Endothelial cell (in vitro differentiated cells): ENCODE measurements at places on chromosomes 13 and 19. TPM values are rescaled to one million over a fixed set of nuclear protein-coding genes. Genes with fewer than 3 reads are reported as not detected.
A peak's percentile ranks its signal among the peaks of the same experiment; 100 is the strongest.

SGCG gene
- total RNA-seq: 0.59 TPM

SEMA6B gene
- total RNA-seq: 43.7 TPM

C2CD4C gene
- total RNA-seq: 1.2 TPM

LTBP4 gene
- 175 TPM for total RNA-seq

ATP4B gene
- not detected for total RNA-seq

DLL3 gene
- 42.7 TPM for total RNA-seq

DNA sequence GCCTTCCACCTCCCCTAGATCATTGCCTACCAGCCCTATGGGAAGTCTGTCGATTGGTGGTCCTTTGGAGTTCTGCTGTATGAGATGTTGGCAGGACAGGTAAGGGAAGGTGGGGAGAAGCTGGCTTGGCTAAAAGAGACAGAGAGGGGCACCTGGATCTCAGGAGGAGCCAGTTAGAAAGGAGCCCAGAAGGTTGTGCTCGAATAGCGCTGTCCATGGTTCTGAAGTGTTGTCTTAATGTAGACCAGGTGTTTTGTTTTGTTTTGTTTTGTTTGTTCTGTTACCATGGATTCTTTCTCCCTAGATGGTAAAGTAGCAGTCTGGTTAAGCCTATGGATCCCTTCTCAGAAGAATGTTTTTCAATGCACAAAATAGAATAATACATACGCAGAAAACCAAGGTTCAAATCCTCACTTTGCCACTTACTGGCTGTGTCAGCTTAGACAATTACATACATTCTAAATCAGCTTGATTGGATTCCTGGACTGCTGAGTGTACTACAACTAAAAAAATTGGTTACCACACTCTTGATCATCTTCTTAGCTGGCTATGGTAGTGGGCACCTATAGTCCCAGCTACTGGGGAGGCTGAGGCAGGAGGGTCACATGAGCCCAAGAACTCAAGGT is 5.9 kb upstream of the CACNG7 start:
- peaks cover 24% of the 10 kb centered on the region for H3K27me3 ChIP-seq
- DNase-seq: no peak
- H3K27ac ChIP-seq: peak overlapping the region; percentile 24
- no peaks in the 10 kb centered on the region for H3K36me3 ChIP-seq

DNA sequence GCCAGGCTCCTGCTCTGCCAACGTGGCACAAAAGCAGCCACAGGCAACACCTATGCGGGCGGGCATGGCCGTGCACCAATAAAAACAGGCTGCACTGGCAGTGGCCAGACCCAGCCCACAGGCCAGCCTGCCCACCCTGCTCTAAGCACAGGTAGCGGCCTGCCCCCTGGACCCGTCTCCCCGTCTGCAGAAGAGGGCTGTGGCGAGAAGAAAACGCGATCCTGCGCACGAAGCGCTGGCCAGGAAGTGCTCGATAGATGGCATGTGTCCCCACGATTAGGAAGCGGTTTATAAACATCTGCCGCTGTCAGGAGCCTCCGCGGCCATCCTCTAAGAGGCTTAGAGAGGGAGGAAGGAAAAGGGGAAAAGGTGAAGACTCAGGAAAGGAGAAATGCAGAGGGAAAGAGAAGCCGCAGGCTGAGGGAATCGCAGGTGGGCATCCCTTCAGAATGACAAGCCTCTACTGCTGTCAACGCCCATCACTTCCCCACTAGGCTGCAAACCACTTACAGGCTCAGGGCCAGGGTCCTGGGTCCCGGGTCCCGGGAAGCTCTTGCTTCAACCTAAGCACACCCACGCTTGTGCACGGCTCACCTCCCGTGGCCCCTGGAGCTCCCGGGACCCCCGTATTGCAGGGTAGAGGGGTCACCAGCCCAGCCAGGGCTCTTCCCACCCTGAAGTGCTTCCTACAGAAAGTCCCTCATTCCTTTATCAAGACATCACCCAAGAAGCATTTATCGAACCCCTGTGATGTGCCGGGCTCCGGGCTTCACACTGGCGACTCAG is 10.5 kb downstream of the MLLT1 start:
- no peak overlapping the region for H3K27ac ChIP-seq
- peaks cover 32% of the 10 kb centered on the region for H3K4me1 ChIP-seq
- no peak for DNase-seq
- H3K4me3 ChIP-seq: peak overlapping the region; percentile 51

DNA sequence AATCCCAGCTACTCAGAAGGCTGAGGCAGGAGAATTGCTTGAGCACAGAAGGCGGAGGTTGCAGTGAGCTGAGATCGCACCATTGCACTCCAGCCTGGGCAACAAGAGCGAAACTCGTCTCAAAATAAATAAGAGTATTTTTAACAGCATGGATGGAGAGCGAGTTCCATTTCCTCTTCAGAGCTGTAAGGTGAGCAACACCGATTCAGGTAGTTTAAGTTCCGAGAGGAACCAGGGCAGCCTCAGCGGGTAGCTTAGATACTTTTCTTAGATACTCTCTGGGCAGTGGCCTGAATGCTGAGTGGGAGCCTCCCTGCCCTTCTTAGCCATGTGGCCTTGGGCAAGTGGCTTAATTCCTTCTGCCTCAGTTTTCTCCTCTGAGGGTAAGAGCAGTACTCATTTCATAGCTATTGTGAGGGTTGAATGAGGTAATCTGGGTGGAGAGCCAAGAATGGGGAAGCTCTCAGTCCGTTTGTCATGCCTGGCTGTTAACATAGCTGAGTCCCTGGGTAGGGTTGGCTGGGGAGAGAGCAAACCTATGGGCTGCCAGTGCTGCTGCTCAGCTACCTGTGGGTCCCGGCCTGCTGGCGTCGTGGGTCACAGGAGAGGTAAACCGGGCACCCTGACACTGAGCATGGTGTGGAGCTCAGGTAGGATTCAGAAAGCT is 4.1 kb downstream of the ATP11A start:
- peaks cover 19% of the 10 kb centered on the region for H3K36me3 ChIP-seq
- H3K4me1 ChIP-seq: peaks cover 46% of the 10 kb centered on the region
- no peak overlapping the region for H3K4me3 ChIP-seq
- H3K27ac ChIP-seq: peak overlapping the region; percentile 9
- peaks cover 4% of the 10 kb centered on the region for H3K27me3 ChIP-seq
- DNase-seq: no peak

- H3K4me1 ChIP-seq: peaks cover 42% of the 10 kb centered on the region
- peaks cover 13% of the 10 kb centered on the region for H3K27me3 ChIP-seq
- peaks cover 8% of the 10 kb centered on the region for H3K36me3 ChIP-seq
- H3K27ac ChIP-seq: no peak overlapping the region
Measured at GRCh38 chr13:40662866-40663265, 3.6 kb downstream of the FOXO1 start.

DNA sequence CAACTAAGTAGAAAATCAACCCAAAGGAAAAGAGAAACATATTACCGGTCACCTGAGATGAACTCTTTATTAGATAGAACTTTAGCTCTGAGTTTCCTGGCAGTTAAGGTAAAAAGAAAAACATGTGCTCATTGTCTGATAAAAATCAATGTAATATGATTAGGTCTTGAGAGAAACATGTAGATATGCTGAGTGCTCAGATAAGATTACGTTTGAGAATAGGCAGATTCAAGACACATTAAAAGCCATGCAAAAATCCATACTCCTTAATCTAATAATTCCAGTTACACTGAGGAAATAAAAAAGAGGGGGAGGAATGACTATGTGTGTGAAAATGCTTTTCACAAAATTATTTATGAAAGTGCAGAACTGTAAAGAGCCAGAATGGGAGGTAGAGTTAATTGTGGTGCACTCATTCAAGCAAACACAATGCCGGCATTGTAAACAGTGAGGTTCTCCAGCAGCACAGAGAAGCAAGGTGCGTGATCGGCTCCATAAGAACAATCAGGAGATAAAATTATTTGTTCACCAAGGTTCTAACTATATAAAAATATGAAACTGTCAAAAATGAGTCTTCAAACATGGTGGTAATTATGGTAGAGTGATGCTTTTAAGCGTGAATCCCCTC is 88.8 kb downstream of the MBNL2 start:
- H3K4me1 ChIP-seq: peaks cover 28% of the 10 kb centered on the region
- peaks cover 5% of the 10 kb centered on the region for H3K27me3 ChIP-seq
- no peak for DNase-seq
- H3K27ac ChIP-seq: no peak overlapping the region
- no peak overlapping the region for H3K4me3 ChIP-seq
